ENCODE measurements at places on chromosomes 6 and 20. TPM values are rescaled to one million over a fixed set of nuclear protein-coding genes. Genes with fewer than 3 reads are reported as not detected.

The WTAP gene
- 123 TPM for total RNA-seq

The ZBP1 gene
- total RNA-seq, result not detected

The VWA7 gene
- total RNA-seq, result 0.47 TPM

The TCF21 gene
- 14.3 TPM for total RNA-seq

The GGTLC1 gene
- total RNA-seq, result not detected

The HLA-DOB gene
- not detected for total RNA-seq

The MEP1A gene
- not detected for total RNA-seq

The CST8 gene
- total RNA-seq, result not detected

The KCNS1 gene
- total RNA-seq, result not detected

The LHFPL5 gene
- not detected for total RNA-seq

The NTSR1 gene
- 0.85 TPM for total RNA-seq

The HSPA1L gene
- 3.0 TPM for total RNA-seq

The DLK2 gene
- total RNA-seq, result not detected

The FERMT1 gene
- total RNA-seq, result 2.2 TPM

The DST gene
- 635 TPM for total RNA-seq
